Thymus (tissue), 14 donors: ENCODE measurements at places on chromosomes 11 and 22.

- DNase-seq: no peak
Observed at GRCh38 chr22:49833340-49834007, 5.8 kb upstream of the BRD1 start.

DNA sequence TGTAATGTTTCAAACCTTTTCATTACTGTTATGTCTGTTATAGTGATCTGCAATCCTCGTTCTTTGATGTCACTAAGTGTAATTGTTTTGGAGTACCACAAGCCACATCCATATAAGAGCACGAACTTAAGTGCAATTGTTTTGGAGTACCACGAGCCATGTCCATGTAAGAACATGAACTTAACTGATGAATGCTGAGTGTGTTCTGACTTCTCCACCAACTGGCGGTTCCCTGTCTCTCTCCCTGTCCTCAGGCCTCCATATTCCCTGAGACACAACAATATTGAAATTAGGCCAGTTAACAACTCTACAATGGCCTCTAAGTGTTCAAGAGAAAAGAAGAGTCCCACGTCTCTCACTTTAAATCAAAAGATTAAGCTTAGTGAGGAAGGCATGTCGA lies 23.5 kb downstream of the TESMIN start:
- no peak for DNase-seq

GRCh38 chr11:19659529-19659928 lies 53.1 kb upstream of the NAV2 start:
- DNase-seq: no peak

DNA sequence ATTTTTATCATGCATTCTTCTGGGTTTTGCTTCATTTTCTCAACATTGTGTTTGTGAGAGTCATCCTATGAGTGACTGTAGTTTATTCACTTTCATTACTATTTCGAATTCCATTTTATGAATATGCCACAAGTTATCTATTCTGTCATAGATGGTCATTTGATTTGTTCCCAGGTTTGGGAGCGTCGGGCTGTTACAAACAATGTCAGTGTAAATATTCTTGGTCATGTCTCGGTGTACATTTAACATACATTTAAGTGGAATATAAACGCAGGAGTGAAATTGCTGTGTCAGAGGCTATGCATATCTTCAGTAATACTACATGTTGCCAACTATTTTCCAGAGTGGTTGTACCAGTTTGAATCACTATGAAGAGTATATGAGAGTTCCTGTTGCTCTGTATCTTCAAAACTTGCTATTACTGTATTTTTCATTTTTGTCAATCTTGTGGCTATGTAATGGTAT lies 2.4 kb downstream of the TRIM44 start:
- DNase-seq: no peak

DNA sequence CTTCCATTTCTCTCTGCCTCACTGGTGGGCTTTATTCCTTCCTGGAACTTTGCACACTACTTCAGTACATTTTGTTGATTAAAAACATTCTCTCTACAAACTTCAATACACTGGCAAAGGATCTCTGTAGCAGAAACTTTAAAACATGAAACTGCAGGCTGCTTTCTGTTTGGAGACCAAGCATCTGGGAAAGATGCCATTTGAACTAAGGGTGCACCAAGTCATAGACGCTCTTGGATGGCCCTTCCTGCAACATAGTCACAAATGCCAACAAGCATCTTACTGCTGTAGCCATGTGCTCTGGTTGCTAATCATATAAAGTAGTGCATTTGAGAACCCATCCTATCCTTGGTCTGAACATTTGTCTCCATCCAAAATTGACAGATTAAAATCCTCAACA lies 56.4 kb downstream of the SNX19 start:
- no peak for DNase-seq

- no peak for DNase-seq
Observed at GRCh38 chr11:17954395-17955252, 58.2 kb downstream of the SERGEF start.

- DNase-seq: no peak
Observed at GRCh38 chr11:128865490-128865889, 1.6 kb downstream of the KCNJ1 start.

GRCh38 chr11:9090488-9091043 lies 833 bp downstream of the SCUBE2 start:
- no peak for DNase-seq

GRCh38 chr11:82267186-82267585 lies 466.5 kb downstream of the FAM181B start:
- DNase-seq: no peak

DNA sequence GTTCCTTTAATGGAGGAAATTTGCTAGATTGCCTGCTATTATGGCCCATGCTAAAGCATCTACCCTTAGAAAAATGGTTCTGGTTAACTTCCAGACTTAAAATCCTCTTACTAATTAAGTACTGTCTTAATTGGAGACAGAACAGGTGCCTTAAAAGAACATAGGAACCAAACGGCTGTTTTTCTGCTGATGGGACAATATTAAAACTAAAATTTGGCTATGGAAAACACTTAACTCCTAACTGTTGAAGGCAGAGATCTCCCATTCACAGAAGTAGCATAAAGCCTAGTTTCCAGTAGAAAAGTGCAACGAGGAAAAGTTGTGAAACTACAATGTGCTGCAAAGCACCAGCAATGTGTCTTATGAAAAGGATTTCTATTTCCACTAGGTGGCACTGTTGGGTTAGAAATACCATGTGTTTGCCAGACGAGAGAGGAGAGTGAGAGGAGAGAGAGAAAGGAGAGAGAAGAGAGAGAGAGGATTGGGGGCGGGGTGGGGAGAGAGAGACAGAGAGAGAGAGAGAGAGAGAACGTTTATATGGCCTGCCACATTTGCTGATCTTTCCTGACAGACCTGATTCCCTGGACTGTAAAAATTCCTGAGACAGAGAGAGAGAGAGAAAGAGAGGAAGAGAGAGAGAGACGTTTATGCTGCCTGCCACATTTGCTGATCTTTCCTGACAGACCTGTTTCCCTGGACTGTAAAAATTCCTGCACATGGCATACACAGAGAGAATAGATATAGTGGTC lies 51.5 kb downstream of the FAM181B start:
- peak; percentile 45 for DNase-seq

DNA sequence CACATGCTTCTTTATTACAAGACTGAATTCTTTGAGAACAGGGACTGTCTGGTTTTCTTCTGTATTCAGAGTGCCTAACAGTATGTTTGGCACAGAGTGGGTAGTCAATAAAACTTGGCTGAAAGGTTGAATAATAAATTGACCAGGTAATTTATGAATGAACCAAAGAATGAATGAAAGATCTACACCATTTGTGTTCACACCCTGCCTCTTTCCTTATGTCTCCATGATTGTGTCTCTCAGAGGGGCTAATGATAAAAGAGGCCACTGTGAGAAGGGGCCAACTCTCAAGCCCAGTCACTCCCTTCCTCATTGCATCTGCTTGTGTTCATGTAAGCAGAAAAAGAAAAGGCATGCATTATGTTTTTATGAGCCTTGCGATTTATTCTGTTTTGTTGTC lies 569.7 kb upstream of the TENM4 start:
- no peak for DNase-seq

GRCh38 chr11:31813391-31814175 lies 2.5 kb upstream of the PAX6 start:
- no peak for DNase-seq

GRCh38 chr11:69913591-69914285 lies 94.5 kb upstream of the FGF3 start:
- DNase-seq: no peak

- peak; percentile 31 for DNase-seq
Observed at GRCh38 chr22:36546092-36546804, 17.3 kb upstream of the EIF3D start.

- DNase-seq: no peak
Observed at GRCh38 chr22:49866646-49867045, 13.0 kb downstream of the ZBED4 start.

DNA sequence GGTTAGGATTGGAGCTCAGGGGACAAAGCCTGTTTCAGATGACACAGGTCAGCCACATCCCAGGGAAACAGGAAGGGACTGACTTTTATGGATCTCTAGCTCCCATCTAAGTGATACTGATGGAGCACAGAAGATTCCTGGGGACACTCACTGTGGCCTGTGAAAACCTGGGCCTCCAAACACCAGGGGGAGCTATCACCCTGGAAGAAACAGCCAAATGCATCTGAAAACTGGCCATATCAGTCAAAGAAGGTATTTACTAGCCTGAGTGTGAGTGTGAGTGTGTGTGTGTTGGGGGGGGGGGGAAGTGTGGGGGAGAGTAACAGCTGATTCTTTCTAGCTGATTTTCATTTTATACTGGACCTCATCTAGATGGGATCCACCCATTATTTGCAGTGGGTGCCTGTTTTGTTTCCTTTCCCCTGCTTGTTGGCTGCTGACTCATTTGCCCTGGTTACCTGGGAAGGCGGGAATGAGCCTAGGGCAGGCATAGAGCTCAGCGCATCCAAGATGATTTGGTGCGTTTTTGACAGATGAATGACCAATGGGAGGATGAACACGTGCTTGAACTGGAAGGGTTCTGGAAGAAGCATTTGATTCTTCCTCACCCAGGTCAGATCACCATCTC lies 284.0 kb downstream of the KIRREL3 start:
- DNase-seq: no peak

DNA sequence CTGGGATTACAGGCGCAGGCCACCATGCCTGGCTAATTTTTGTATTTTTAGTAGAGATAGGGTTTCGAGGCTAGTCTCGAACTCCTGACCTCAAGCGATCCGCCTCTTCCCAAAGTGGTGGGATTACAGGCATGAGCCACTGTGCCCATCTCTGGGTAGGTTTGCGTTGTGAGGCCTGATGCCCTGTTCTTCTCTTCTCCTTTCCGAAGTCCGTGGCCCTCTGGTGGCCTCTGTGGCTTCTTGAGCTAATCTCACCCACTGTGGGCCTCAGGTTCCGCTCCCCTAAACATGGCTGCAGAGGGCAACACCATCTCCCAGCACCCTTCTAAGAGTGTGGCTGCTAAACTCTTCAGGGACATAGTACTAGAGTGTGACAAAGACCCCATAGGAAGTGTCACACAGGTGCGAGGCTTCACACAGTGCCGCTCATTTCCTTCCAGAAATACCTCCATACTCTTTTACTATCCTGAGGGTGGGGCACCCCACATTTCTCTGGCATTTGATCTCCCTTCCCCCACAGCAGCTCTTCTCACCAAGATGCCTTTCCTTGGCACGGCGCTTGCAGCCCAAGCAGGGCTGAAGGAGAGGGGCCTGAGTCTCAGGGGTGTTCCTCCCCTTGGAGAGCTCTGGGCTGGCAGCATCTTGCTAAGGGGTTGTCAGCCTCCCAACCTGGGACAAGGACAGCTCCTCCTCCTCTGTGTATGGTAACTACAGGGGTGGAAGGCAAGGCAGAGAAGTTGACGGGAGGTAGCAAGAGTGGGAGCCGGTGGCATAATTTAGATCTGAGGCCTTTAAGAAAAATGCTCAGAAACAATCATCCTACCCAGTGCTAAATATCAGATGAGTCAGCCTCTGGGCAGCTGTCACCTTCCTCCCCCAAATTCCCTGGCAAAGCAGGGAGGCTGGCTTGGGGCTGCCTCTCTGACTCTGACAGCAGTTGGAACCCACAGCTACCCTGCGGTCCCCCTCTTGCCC lies 6.1 kb downstream of the THY1 start:
- DNase-seq: no peak

GRCh38 chr11:26851291-26851690 lies 129.4 kb upstream of the SLC5A12 start:
- DNase-seq: no peak

DNA sequence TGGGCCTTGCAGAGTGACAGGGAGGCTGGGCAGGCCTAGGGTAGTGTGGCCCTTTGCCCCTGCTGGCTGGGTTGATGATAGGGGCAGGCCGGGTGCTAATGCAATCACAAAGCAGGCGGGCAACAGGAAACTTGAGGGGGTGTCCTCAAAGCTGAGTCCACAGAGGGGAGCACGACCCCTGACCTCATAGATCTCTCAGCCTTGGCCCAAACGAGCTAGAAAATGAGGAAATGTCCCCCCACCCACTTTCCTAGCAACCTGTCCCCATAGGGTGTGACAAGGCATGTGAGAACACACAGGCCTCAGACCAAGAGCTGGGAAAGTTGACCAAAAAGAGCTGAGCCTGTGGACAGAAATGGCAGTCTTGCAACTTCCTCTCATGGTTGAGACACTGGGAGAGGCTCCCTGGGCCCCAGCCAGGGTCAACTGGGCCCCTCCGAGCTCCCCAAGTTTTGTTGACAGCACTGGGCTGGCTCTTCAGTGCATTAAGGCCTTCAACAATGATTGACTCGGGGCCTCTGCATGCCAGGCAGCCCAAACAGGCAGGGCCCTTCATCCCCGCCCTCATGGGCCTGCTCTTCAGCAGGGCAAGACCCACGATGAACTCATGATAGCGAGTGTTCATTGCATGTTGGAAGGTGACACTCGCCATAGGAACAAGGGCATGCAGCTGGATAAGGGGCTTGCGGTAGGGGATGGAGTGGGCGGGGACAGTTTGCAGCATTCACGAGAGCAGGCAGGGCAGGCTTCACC lies 9.8 kb upstream of the SPI1 start:
- DNase-seq: no peak

GRCh38 chr22:44927463-44928135 lies 82.2 kb downstream of the PHF21B start:
- no peak for DNase-seq

GRCh38 chr11:120810251-120810650 lies 213.7 kb upstream of the TBCEL start:
- DNase-seq: no peak

GRCh38 chr22:39176714-39177455 lies 24.4 kb upstream of the CBX7 start:
- no peak for DNase-seq

GRCh38 chr11:45603946-45604682 lies 61.3 kb downstream of the CHST1 start:
- DNase-seq: no peak

DNA sequence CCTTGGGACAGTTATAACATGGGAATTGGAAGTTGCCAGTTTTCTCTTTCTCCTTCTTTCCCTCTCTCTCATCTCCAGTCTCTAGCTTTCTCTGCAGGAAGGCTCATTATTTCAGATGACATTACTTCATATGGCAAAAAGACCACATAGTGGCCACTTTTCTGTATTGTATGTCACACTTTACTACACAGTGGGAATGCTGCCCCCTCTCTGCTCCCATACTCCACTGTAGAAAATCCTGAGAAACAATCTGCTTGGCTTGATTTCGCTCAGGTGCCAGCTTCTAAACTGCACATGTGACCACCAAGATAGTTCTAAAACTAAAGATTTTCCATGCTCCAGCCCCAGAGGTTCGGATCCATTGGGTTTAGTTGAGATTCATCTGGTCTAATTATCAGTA lies 860.7 kb upstream of the CCDC90B start:
- no peak for DNase-seq

- no peak for DNase-seq
Observed at GRCh38 chr11:12547953-12548650, 126.1 kb upstream of the TEAD1 start.

- no peak for DNase-seq
Observed at GRCh38 chr11:62702246-62702645, 5.0 kb downstream of the BSCL2 start.

DNA sequence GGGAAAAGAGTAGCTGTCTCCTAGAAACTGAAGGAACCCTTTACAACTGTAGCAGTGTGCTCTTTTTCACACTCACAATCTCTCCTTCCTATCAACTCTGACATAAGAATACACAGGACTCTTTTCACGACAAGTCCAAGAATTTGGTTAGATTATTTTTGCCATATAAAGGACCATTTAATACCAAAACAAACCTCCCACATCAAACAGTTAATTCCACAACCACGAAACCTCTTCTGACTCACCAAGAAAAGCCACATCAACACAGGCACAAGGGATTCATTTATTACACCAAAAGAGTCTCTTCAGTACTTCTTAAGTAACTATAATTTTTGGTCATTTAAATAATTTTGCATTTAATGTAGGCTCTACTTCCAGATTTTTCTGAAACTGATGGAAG lies 222.6 kb upstream of the PITPNB start:
- no peak for DNase-seq

- no peak for DNase-seq
Observed at GRCh38 chr11:26948881-26949280, 45.0 kb upstream of the FIBIN start.
